Cardiac ventricle fibroblast (primary cell): ENCODE measurements at places on chromosomes 2 and 18. TPM values are rescaled to one million over a fixed set of nuclear protein-coding genes. Genes with fewer than 3 reads are reported as not detected.

Gene SLC4A5
- total RNA-seq, result 0.34 and 1.7 TPM in 2 replicates

Gene TMEM163
- 0.06 TPM in 1 of 2 replicates, not detected in the other for total RNA-seq

Gene PLA2R1
- 17.7 and 20.8 TPM in 2 replicates for total RNA-seq

Gene MROH2A
- total RNA-seq, result not detected in 2 replicates

Gene ASAP2
- total RNA-seq, result 16.5 and 20.6 TPM in 2 replicates
